NCI-H1930 (cell line): ENCODE measurements at places on chromosomes 3 and 15.

- no peak for DNase-seq
Measured at GRCh38 chr3:127426444-127427153, 138.8 kb upstream of the PRR20G start.

- DNase-seq: no peak
Measured at GRCh38 chr3:159540882-159541495, 447.6 kb upstream of the IL12A start.

DNA sequence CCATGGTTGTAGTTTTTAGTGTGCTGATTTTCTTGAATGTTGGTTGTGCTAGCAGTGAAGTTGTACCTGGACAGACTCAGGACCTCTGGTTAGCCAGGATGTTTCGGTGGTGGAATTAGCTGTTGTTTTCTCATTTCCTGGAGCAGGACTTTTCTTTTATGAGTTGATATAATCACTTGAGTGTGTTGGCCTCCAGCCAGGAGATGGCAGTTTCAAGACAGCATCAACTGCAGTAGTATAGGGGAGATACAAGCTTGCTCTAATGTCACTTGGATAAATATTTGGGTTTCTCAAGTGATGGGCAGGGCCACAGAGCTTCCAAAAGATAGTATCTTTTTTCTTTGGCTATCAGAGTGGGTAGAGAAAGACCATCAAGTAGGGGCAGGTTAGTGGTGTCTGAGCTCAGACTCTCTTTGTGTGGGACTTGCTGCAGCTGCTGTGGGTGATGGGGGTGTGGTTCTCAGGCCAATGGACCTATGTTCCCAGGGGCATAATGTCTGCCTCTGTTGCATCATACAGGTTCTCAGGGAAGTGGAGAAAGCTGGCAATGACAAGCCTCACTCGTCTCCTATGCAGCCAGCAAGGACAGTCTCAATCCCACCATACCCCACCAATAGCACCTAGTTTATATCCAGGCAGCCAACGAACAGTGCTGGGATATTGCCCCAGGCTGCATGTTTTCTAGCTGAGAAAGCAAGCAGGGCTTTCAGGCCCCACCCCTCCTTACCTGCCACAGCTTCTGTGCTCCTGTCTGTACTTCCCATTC, 14.6 kb upstream of the OR5K2 start:
- no peak for DNase-seq

DNA sequence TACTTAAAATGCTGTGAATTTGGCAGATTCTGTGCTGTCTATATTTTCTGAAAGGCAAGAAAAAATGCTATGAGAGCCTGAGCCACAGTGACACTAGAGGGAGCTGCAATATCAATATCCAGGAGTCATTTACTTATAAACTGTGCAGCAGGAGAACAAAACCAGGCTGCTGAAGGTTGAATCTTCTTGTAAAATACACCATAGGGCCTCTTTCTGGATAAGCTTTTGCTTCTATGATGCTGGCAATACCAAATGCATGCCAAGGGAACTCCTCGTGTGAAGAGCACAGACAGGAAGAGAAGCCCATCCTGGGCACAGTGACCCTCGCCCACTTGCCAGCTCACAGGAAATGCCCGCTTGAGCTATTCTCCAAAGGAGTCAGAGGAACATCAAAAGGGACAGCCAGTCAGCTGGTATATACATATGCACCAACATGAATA, 48.0 kb upstream of the TSPAN3 start:
- peak; percentile 12 for DNase-seq

DNA sequence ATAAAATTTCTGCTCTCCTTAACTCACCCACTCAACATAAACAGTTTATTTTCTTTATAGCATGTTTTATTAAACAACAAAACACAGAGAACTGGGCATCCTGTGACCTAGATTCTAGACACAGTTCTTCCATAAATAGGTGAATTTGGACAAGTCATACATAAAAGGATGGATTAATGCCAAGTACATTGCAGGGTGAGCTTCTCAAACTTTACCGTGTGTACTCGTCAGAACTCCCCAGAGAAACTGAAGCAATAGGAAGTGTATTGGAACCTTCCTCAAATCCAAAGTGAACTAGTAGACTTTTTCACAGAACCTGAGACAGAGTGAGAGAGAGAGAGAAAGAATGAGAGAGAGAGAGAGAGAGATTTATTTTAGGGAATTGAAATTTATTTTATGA, 139.7 kb downstream of the CD47 start:
- no peak for DNase-seq
